Daoy (cell line): ENCODE measurements at places on chromosomes 7 and 10. TPM values are rescaled to one million over a fixed set of nuclear protein-coding genes. Genes with fewer than 3 reads are reported as not detected.

The SPDYE2B gene
- not detected in 2 replicates for total RNA-seq

The ANKRD26 gene
- 4.2 and 5.1 TPM in 2 replicates for total RNA-seq

The MYL10 gene
- total RNA-seq = not detected in 2 replicates

DNA sequence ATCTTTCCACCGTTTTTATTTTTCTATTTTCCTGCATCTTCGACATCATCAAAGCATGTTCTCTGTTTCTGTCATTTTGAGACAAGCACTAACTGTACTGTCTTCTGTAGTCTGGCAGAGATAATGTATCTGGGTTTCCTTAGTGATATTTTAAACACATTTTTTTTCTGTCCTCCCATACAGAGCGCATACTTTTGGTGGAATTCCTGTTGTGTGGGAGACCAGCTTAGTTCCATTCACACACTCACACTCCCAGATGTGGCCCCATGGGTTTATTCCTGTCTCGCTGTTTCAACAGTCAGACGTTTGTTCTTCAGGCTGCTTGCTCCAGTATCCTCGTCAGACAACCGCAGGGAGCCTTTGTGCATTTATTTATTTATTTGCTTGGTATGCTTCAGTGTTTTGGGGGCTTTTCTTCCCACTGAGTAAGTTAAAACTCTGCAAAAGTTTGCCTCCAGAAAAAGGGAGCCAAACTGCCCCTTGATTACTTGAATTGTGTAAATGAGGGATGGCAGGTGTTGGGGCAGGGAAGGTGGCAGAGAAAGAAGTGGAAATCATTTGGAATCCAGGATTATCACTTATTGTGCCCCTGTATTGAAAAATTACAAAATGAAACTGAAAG lies 456.8 kb upstream of the KLF6 start:
- peak; percentile 91 for DNase-seq

DNA sequence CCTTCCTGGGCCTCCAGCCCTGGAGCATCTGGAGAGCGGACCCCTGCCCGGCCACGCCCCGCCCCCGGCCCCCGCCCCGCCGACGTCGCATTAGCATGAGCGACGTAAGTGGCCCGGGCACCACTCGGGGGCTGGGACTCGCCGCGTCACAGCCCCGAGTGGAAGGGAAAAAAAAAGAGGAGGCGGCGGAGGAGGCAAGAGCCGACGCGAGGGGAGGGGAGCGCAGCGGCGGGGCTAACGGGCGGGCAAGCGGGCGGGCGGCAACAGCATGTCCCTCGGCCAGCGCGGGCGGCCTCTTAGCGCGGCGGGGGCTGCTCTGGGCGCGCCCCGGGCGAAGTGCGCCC lies at the start of gene SLC18A3:
Gene SLC18A3, plus strand, starts transcription at position 197 of the 344 bp plus-strand sequence. CDS start 431 bp downstream, outside the sequence.
- no peak for DNase-seq

The AKR1C2 gene
- 1.4 and 1.9 TPM in 2 replicates for total RNA-seq

- DNase-seq = no peak
Observed at GRCh38 chr7:106999023-106999422, 45.5 kb upstream of the PRKAR2B start.

DNA sequence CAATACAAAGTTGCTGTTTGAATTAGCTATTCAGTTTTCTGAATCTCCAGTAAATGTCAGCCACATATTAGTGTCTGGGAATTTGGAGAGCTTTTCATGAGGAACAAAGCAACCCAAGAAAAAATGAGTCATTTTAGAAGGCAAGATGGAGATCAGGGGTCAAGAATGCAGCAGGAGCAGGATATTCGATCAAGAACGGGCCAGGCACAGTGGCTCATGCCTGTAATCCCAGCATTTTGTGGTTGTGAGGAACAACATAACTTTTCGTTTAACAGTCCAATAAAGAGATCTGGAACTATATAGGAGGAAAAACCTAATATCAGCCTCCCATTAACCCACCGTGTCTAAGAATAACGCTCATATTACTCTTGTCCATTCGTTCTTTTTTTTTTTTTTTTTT lies 600.5 kb downstream of the MAGI2 start:
- DNase-seq = no peak

GRCh38 chr7:84697506-84697905 lies 489.4 kb downstream of the SEMA3D start:
- DNase-seq = peak; percentile 72

DNA sequence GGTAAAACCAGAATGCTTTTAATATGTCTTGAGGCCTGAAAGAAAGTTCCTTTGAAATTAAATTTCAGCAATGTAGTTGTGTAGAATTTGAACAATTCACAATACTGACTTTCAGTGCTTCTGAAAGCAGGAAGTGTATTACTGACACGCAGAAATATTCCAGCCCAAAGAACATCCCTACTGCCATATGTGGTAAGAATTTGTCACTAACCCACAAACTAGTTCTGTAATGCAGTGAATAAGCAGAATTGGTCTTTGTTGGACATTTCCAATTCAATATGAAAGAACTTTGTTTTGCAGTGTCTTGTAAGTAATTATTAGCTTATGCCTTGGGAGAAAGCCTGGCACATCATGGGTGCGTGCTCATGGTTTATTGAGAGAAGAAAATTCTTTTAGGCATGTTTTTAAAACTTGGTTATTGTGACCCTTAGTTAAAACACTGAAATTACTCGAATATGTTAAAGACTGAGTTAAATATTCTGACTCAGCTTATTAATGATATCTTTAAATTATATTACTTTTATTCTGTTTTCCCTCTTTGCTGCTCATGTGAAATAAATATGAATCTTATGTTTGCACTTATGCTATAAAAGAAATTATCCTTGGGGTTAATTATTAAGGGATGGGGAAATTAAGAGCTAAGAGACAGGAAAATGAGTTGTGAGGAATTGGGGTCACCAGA lies 33.4 kb downstream of the PTPN12 start:
- peak; percentile 35 for DNase-seq

GRCh38 chr10:35642035-35642792 lies at the start of gene FZD8:
Gene FZD8 (minus strand): TSS chr10:35642296. CDS start chr10:35641429, 867 bp downstream.
- peak; percentile 92 for DNase-seq

DNA sequence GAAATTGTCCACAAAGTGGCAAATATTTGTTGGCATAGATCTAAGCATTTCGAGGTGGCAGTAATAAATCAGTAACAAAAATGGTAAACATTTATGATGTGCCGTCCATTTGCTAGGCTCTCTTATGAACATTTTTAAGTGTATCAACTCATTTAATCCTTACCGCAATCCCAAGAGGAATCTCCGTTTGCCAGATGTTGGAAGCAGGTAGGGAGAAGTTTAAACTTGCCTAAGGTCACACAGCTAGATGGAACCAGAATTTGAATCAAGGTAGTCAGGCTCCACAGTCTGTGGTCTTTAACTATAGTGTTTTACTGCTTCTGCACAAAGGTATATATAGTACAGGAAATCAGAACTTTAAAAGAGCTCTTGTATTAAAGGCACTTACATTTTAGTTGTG lies 2.6 kb downstream of the MKLN1 start:
- no peak for DNase-seq

- peak; percentile 49 for DNase-seq
Observed at GRCh38 chr10:6678211-6678803, 98.2 kb upstream of the PRKCQ start.

DNA sequence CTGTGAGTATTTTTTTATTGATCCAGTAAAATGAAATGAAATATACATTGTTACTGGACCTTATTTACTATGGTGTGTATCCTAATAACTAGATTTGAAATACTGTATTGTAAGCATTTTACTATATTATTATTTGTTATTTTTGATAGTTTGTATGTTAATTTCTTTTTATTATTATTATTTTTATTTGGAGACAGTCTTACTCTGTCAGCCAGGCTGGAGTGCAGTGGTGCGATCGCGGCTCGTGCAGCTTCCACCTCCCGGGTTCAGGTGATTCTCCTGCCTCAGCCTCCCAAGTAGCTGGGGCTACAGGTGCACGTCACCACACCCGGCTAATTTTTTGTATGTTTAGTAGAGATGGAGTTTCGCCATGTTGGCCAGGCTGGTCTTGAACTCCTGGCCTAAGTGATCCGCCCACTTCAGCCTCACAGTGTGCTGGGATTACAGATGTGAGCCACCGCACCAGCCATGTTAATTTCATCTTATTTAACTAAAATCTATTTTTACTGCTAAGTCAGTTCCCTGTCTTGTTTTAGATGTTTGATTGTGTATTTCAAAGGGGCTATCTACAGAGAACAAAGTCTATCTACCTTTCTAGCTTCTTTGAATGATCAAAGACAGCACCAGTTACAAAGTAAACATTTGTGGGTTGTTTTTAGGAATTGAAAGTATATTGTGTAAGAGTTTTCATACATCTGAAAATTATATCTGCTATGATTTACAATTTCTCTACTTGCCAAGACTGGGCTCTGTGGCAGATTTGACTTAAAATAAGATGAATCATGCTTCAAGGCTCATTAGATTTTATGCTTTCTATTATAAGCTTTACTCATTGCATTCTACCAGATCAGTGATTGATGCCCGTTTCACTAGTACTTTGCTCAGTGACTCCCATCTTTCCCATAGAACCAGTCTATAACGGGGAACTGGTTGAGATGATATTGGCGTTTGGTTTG lies 41.6 kb downstream of the CDC123 start:
- DNase-seq = no peak

DNA sequence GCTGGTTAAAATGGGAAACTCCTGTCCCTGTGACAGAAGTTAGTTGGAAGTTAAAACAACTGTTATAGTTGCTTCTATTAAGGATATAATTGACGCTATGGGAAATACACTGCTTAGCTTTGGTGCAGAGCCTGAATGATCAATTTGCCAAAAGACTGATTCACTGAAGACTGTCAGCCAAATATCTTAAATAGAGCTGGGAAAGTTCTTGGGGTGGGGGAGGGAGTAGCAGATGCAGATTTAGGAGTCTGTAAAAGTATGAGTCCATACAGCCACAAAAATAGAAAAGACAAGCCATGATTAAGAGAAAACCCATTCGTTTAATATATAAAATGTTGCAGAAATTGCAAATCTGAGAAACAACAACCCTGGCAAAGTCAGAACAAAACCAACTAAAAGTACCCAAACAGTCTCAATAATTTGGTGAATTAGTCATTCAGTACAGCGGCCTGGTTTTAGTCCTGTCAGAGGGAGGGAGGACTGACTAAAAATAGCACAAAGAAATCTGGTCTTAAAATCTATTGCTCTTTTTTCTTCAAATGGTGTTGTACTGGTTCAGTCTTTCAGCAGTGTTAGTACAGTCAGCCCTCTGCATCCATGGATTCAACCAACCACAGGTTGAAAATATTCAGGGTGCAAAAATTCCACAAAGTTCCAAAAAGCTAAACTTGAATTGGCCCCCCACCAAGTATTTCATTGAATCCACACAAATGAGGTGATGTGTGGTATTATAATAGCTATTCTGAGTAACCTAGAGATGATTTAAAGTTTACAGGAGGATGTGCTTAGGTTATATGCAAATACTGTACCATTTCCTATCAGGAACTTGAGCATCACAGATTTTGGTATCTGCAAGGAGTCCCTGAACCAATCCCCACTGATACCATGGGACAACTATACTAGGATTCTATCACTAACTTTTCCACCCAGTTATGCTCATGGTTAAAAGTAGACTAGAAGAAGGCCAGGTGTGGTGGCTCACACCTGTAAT lies 30.0 kb downstream of the STK17A start:
- no peak for DNase-seq

The PTPRN2 gene
- total RNA-seq = 5.5 and 8.3 TPM in 2 replicates

DNA sequence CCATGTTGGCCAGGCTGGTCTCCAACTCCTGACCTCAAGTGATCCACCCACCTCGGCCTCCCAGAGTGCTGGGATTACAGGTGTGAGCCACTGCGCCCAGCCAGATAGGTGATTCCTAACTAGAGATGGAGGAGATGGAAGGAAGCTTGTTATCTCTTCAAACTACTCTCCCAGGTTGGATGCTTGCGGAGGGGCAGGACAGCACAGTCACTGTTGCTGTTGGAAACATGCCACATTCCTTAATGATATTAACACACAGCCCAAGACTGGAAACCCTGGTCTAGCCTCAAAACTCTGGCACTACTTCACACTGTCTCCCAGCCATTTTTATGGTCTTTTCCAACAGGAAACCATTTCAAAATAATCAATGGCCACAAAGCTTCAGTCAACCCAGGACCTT lies 468.8 kb upstream of the NRP1 start:
- DNase-seq = peak; percentile 73

- no peak for DNase-seq
Observed at GRCh38 chr7:81361769-81362312, 408.0 kb downstream of the HGF start.

The SPDYE9 gene
- not detected in 2 replicates for total RNA-seq
